Epithelial cell of proximal tubule (primary cell): ENCODE measurements at places on chromosomes 11 and 22.
A peak's percentile ranks its signal among the peaks of the same experiment; 100 is the strongest.

- no peak for DNase-seq
Measured at GRCh38 chr11:109123816-109124787, 297.9 kb upstream of the C11orf87 start.

DNA sequence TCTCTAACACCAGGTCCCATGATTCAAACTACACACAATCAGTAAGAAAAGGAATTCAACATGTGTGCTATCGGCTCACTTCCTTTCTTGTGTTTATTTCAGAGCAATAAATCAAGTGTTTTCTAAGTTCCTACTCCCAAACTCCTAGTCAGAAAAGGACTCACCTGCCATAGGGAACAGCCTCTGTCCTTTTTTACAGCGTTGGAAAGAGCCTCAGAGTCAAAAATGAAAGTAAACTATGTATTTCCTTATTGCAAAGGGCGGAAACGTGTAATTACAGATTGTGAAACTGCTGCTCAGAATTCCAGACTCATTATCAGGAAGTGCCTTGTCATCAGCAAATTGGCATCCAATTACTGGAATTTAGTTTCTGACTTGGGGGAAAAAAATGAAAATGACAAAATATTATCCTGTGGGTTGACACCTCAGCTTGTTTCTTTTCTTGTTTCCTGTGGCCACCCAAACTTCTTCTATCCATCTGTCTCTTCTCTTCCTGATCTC lies at the start of gene CASP4:
TSS of gene CASP4 (minus strand) at position 220 of the 501 bp plus-strand sequence. CDS start at position 171, 49 bp downstream.
- DNase-seq, result peak; percentile 40

- no peak for DNase-seq
Measured at GRCh38 chr11:128926000-128926399, 16.7 kb downstream of the TP53AIP1 start.

GRCh38 chr22:37379085-37379484 lies 48.2 kb downstream of the ELFN2 start:
- no peak for DNase-seq

GRCh38 chr11:18046116-18046777 lies at the start of gene TPH1:
TSS of gene TPH1 (minus strand) at chr11:18046269. CDS start at chr11:18040762, 5,507 bp downstream.
- DNase-seq, result no peak

DNA sequence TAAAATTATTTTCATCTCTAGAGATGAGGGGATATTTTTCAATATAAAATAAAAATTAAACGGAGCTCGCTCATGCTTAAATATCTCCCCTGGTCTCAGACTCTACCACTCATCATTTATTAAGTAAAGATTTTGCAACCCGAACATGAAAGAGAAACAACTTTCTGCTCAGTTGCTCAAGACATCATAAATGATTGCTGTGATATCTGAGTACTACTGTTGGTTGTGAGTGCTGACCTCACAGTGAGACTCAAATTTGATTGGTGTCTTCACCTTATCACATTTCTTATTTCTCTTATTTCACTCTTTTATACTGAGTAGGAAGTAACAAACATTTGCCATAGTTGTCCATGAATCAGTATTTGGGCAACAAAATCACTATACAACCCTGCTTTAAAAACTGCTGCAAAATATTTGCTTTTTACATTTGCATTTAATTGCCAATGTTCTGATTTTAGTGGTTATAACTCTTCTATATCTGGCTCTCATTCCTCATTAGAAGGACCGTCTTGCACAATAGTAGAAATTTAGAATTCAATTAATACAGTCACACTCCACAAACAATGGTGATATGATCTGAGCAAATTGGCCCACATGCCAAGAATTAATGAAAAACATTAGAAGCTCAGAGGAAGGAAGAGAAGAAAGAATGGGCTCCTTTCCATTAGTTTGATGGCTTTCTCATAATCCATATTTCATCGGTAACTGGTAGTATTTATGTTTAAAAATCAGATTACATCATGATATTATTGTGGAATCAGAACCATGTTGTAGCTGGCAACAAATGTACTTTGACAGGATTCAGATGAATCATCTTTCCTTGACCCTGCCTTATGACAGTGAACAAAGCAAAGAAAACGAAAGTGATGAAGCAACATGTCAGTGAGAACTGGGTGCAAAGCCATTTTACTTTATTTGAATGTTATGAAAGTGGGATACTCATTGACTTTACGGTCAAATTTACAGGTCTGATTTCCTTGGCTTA lies 973.6 kb upstream of the TENM4 start:
- DNase-seq, result no peak
